ENCODE measurements at places on chromosomes 13 and 19.
A peak's percentile ranks its signal among the peaks of the same experiment; 100 is the strongest.

DNA sequence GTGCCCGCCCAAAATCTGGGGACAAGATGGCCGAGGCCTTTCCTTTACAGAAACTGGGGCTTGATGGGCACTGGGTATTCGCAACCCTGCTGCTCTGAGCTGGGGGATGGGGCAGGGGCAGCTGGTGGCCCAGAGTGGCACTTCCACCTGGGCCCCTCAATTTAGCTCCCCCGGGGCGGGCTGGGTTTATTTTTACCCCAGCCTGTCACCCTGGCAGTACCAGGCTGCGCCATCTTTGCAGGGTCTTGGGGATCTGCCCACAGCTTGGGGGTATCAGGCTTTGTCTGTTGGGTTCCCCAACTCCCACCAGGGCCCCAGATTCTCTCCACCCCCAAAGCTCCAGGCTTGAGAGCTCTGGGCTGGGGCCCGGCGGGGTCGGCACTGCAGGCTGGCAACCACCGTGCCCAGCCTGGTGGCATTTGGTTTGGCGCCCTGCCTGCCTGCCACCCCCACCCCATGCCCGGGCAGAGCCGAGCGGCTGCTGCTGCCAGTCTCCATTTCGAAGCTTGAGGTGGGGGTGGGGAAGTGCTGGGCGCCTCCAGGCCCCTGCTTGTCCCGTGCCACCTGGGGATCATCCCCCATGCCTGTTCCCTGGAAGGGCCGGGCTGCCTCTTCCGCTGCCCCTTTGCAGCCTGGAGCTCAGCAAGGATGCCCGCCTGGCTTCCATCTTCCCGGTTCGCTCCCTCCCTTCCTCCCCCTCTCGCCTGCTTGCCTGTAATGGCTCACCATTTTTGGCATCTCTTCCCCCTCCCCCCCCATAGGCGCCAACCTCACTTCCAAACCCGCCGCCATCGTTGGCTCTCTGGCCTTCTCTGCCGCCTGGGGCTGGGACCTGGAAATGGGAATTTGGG, 11.4 kb downstream of the NFIX start:
- peak; percentile 52 for DNase-seq

DNA sequence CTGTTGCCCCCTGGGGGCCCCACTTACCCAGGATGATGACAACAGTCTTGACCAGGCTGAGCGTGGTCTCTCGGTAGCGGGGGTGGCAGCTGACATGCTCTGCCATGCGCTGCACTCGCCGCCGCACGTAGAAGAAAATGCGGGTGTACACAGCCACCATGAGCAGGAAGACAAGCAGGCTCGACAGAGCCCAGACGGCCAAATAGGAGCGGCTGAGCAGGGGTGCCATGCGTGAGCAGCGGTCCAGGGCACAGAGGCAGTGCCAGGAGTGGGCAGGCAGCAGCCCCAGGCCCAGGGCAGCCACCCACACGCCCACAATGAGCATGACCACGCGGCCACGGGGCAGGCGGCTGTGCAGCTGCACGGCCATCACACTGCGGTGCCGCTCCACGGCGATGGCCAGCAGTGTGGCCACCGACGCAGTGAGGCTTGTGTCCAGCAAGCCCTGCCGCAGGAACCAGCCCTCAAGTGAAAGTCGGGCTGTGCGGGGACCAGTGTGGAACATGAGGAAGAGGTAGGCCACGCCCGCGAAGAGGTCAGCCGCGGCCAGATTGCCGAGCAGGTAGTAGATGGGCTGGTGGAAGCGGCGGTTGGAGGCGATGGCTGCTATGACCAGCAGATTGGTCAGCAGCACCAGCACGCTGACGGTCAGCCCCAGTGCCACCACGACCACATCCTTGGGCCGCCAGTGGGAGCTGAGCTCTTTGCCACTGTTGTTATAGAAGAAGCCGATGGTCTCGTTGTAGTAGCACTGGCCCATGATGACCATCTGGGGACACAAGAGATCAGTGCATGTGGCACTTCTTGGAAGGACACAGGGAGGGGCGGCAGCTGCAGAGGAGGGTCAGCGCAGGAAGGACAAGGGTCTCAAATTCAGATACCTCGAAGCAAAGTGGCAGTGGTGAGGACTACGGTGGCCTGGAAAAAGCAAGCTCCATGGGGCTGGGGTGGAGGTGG, 1.2 kb downstream of the LPAR2 start:
- no peak for DNase-seq

DNA sequence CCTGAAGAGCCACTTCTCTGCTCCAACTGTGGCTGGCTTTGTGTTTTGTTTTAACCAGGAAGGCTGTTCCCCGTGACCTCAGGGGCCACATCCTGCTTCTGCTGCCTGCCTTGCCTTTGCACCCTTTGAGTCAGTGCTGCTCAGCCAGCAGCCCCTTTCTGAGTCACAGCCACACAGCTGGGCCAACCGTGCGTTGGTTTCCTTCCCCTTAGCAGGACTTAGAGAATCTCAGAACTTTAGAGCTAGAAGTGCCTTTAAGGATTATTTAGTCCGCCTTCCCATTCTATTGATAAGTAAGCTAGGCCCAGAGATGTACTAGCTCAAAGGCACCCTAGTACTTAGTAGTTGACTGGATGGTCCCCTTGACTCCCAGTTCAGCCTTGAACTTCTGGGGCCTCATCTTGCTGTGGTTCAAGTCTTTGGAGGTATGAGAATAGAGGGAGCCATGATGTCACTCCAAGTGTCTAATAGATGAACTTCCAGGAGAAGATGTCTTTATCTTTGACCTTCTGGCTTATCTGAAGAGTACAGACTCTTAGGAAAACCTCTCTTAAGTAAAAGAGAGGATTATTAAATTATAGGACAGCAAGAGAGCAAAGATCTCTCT, 8.0 kb downstream of the RGCC start:
- peak; percentile 57 for DNase-seq

GRCh38 chr13:94006296-94006695, 473.2 kb downstream of the DCT start:
- no peak for DNase-seq

DNA sequence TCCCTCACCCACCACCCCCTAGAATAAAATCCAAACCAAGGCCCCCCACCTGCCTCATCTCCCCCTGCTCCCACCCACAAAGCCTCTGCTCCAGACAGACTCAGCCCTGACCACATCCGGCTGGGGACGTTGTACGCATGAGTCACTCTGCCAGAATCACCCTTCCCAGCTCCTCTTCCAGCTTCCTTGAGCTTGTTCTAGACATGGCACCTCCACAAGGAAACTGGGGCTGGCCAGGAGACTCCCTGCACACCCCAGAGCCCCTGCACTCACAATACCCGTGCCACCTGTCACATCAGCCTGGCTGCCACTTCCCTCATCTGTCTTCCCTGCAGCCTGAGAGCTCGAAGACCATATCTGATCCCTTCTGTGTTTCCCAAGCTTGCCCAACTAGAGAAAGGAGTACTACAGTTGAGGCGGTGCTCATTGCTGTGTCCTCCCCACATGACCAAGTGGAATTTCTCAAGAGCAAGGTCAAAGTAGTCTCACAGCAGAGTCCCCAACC, 9.7 kb downstream of the DEDD2 start:
- no peak for DNase-seq

GRCh38 chr13:36548129-36548528, 115.8 kb downstream of the CCNA1 start:
- DNase-seq: no peak

- no peak for DNase-seq
Observed at GRCh38 chr19:31831421-31832175, 482.4 kb upstream of the TSHZ3 start.
